Esophagus squamous epithelium (tissue), 5 donors: ENCODE measurements at places on chromosomes 6 and 20.

DNA sequence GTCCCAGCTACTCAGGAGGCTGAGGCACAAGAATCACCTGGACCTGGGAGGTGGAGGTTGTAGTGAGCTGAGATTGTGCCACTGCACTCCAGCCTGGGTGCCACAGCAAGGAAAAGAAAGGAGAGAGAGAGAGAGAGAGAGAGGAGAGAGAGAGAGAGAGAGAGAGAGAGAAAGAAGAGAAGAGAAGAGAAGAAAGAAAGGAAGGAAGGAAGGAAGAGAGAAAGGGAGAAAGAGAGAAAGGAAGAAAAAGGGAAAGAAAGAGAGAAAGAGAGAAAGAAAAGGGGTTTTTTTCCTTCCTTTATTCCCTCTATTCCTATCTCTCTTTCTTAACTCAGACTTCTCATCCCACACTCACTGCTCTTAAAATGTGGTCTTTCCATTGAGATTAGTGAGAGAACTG lies 238.7 kb upstream of the PRDM1 start:
- DNase-seq: no peak

- DNase-seq: no peak
These were observed 10.0 kb downstream of the SIM1 start for GRCh38 chr6:100454551-100455229.

- no peak for DNase-seq
These were observed 132.6 kb upstream of the SMLR1 start for GRCh38 chr6:130694606-130695005.

DNA sequence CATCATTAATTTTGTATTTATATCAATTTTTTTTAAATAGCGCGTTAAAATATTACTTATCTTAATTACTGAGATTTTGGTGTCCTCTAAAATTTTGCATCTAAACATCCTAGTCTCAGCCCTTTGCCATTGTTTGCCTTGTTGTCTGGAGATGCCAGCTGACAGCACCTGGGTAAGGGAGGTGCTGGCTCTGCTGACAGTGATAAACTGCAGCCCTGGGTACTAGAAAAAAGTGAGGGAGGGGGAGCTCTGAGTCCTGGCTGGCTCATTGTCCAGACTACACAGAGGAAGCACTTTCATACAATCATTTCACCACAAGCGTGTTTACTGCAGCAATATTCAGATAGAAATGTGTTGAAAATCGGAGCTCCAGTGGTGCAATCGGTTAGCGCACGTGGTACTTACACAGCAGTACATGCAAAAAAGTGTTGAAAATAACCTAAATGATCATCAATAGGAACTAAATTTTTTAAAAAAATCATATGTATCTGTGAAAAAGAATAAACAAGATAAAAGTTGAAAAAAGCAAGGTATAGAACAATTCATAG lies 18.5 kb upstream of the UBR2 start:
- DNase-seq: no peak

- no peak for DNase-seq
These were observed 326.8 kb upstream of the ARID1B start for GRCh38 chr6:156450421-156450820.

DNA sequence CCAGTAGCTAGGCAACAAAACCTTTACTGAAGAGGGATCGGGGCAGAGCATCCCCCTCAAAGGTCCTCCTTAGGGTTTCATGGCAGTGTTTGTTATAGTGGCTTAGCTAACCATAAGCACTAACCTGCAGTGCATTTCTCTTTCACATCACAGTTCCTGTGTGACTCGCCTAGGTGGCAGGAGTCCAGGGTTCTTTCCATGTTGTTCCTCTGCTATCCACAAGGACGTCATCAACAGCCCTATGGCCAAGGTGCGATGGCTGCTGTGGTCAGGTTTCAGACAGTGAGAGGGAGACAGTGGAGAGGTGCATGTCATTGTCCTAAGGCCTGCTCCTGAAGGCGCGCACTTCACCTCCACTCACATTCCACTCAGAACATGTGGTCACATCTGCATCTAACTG lies 38.8 kb upstream of the FOXA2 start:
- no peak for DNase-seq

- DNase-seq: no peak
These were observed 23.2 kb downstream of the PLCB4 start for GRCh38 chr20:9092113-9092512.

- DNase-seq: no peak
These were observed 32.6 kb downstream of the HDGFL1 start for GRCh38 chr6:22601984-22602383.

DNA sequence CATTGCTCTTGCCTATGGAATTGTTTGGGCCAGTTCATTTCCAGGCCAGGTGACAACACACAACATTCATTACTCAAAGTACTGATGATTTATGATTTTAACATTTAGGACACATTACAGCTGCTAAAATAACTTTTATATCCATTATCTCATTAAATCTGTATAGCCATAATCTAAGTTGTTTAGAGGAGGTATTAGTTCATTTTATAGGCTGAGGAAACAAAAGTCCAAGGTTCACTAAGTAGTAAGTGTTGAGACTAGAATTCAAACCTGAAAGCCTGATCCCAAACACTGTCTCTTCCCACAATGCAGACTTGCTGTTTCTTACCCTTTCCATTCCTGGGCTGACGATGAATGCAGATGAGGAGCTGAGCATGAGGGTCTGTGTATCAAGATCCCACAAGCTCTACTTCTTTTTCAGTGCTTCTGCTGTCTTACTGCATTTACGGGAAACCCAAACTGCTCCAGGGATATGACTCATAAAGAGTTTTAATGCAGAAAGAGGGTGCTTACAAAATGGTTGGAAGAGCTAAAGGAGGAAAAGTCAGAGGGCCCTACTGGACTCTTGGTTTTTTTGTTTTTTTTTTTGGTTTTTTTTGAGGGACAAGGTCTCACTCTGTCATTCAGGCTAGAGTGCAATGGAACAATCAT lies 17.9 kb downstream of the TENT5A start:
- DNase-seq: no peak

- no peak for DNase-seq
These were observed 61.5 kb downstream of the MAP3K7 start for GRCh38 chr6:90525421-90525820.

DNA sequence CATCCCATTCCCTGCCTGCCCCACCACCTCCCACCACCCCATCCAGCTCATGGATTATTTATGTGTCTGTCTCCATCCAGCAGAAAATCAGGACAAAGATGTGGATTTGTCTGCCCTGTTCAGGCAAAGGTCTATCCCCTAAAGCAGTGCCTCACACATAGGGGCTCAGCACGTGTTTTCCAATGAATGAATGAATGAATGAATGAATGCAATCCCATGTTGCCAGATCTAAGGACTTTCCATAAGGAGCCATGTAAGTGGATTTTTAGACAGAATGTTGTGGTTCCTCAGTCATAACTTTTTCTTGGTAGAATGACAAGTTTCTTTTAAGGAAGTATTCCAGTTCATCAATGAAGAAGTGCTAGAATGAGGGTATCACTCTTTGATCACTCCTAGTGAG lies 133.7 kb downstream of the RNASET2 start:
- DNase-seq: no peak

GRCh38 chr6:161418463-161418945 lies 144.6 kb upstream of the AGPAT4 start:
- no peak for DNase-seq

DNA sequence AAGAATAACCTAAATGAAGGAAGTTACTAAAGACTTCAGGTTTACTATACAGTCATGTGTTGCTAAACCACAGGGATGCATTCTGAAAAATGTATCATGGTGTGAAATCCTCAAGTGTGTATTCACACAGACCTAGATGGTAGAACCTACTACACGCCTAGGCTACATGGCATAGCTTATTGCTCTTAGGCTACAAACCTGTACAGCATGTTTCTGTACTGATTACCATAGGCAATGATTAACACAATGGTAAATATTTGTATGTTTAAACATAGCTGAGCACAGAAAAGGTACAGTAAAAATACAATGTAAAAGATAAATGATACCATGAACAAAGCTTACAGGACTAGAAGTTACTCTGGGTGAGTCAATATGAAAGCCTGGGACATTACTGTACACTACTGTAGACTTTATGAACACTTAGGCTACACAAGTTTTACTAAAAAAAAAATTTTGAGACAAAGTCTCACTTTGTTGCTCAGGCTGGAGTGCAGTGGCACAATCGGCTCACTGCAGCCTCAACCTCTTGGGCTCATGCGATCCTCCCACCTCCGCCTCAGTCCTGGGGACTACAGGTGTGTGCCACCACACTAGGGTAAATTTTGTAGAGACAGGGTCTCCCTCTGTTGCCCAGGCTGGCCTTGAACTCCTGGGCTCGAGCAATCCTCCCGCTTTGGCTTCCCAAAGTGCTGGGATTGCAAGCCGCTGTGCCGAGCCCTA lies 36.0 kb downstream of the ADNP start:
- DNase-seq: no peak
